ENCODE measurements at places on chromosomes 2 and 18.

- DNase-seq, result peak; percentile 56
Measured at GRCh38 chr18:3350566-3351527, 88.9 kb downstream of the MYL12B start.

- DNase-seq, result peak; percentile 98
Measured at GRCh38 chr2:229282758-229283546, 11.9 kb upstream of the PID1 start.

DNA sequence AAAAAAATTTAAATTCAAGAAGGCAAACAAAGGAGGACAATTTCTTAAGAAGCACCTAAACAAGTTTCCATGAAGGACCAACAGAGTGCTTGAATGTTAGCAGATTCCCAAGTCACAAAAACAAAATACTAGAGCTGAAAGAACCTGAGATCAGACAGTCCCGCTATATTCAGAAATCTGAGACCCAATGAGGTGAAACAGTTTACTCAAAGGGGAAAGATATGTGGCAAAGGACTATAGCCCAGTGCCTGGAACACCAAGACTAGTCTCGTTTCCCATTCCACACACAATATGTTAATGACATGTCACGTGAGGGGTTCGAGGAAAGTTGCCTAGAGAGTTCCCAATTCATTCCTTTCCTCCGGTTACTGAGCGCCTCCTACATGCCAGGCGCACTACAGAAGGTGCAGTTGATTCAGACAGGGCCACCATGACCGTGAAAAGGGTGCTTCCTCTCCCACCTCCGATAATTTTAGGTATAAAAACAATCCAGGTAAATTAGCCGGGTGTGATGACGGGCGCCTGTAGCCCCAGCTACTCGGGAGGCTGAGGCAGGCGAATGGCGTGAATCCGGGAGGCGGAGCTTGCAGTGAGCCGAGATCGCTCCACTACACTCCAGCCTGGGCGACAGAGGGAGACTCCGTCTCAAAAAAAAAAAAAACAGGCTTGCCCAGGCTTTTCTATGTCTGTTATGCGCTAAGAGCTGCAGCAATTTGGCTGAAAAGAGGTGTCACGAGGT is 617 bp downstream of the SRBD1 start:
- peak; percentile 48 for DNase-seq

- peak; percentile 38 for DNase-seq
Measured at GRCh38 chr2:62705859-62706720, 577 bp downstream of the EHBP1 start.

DNA sequence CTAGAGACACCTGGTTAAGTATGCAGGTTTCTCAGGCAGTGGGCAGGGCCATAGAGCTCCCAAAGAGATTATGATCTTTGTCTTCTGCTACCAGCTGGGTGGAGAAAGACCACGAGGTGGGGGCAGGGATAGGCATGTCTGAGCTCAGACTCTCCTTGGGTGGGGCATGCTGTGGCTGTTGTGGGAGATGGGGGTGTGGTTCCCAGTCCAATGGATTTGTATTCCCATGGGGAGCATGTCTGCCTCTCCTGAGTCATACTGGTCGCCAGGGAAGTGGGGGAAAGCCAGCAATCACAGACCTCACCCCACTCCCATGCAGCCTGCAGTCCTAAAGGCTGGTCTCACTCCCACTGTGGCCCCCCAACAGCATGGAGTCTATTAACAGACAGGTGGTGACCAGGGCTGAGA is 31.4 kb upstream of the RHOB start:
- no peak for DNase-seq
